ENCODE measurements at places on chromosomes 5 and 9.
A peak's percentile ranks its signal among the peaks of the same experiment; 100 is the strongest.

DNA sequence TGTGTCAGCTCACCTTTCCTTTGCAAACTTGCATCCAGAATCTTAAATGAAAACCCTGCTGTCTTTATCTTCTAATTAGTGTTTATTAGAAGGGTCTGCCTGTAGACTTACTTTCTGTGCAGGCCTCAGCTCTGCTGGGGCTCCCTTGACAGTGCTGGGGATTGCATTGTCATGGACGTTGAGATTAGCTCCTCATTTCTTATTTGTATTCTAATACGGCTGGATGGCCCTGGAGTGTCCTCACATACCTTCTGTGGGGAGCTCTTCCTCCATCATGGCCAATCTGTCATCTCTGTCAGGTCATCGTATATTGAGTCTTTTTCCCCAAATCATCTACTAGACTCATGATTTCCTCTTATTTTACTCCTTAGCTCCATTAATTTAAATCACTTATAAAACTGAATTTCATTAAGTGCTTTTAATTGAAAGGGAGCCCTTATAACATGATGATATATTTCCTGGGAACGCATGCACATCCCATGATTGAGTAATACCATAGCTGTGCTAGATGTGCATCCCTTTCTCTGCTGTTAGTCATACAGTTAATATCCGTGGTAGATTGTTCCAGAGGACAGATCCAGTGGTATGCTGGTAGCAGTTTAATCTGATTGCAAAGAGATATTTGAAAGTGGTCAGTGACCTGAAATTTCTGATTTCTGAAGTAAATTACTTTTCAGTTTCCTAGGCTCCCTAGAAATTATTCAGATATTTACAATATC lies 61.6 kb downstream of the ICE1 start:
- no peak for DNase-seq

DNA sequence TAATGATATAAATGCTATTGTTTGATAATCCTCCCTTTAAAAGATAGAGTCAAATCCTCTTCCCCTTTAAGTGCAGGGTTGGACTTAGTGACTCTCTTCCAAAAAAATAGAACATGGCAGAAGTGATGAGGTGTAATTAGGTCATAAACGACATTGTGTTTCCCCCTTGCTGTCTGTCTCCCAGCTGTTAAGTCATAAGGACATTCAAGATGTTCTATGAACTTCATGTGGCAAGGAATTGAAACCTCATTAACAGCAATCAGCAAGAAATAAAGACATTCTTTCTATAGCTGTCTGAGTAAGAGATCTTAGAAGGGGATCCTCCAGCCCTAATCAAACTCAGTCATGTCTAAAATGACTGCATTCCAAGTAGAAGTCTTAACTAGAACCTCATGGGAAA lies 3.3 kb upstream of the SLC25A46 start:
- no peak for DNase-seq

- no peak for DNase-seq
Observed at GRCh38 chr5:170573660-170574059, 69.8 kb downstream of the KCNIP1 start.

DNA sequence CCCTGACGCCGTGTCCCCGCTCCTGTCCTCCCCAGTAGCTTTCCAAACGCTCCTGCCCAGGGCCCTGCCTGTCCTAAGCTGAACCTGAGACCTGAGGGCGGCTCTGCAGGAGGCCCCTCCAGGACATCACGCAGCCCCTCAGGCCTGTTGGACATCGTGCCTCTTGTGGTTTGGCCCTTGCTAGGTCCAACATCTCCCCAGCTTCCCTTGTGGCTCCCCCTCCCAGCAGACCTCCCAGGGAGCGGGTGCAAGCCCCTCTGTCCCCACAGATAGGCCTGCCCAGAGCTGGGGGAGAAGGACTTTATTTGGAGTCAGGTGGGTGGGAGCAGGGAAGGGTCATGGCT lies 4.1 kb downstream of the OBP2B start:
- no peak for DNase-seq

DNA sequence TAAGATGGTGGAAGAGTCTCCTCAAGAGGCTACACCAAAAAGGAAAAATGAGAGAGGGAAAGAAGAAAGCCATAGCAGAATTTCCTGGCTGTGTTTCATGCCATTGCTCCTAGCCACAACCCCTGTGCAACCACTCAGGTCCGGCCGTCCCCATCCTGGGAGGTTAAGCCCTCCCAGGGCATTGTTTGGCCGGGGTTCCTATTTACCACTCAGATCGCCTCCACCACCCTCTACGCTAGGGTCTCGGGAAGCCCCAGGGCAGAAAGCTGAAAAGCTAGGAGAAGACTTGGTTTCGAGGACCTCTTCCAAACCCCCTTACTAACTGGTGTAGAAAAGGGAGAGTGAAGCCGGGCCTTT lies 715 bp downstream of the RC3H2 start:
- DNase-seq: peak; percentile 25

GRCh38 chr9:87663556-87663955 lies 62.4 kb upstream of the CTSL start:
- DNase-seq: no peak

DNA sequence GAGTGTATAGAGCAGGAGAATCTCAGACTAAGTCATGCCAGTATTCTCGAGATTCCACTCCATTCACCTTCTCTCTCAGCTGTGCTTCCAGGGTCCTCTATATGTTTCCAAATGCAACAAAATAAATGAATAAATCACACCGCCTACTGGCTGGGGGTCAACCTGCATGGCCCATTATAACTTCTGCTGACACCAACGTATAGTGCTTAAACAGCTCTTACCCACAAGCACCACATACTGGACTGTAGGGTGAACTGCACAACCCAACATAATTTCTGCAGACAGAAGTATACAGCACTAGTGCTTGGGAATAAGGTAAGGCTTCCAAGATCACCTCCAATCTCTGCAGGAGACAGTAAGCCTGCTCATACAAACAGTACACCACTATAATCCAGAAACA lies 33.1 kb upstream of the HTR4 start:
- DNase-seq: no peak

DNA sequence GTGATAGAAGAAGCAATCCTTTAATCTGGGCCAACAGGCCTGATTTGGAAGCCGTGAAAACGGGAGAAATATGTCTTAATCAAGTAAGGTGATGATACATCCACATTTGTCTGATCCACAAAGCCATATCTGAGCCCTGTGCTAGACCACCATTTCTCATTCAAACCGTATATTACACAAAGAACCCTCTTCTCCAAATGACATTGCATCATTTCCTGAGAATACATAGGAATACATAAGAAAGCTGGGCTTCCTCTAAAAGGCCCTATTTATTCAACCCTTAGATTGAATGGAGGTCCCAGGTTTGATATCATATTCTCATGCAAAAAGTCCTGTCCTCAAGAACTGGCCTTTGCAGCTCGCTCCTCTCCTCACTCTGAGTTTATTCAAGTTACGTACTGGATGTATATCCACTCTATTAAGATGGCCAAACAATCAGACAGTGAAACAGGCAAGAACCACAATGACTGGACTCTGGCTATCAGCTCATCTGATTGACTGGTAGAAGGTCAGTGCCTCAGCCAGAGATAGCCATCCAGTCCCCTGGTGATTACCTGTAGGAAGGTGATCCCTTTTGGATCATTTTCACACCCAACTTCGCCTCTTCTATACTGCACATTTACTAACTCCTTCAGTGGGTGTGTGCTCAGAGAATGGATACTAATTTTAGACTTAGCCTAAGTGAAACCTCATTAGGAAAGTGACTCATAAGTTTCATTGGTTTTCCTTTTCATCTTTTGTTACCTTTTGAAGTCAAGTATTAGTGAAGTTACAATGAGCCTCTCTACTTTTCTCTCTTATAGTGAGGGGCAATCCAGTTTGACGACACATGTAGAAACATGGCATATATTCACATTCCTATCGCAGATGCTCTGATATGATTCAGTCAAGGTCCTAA lies 167.6 kb upstream of the WWC1 start:
- no peak for DNase-seq

- no peak for DNase-seq
Observed at GRCh38 chr5:148792744-148793143, 33.7 kb upstream of the ADRB2 start.

DNA sequence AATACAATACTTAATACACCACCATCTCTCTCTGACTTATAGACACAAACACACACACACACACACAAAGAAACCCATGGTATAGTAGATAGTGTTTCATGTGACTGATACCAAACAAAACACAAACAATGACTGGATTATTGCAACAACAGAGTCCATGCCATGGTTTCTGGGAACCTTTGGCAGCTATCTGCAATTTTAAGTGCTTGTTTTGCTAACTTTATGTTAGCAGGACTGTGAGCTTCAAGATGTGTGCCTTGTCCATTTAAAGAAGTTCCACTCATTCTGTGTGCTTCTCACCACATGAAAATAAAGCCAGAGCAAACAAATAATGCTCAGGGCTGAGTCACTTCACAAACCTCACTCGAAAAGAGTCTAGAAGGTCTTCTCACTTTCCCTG lies 15.1 kb upstream of the LURAP1L start:
- DNase-seq: no peak

DNA sequence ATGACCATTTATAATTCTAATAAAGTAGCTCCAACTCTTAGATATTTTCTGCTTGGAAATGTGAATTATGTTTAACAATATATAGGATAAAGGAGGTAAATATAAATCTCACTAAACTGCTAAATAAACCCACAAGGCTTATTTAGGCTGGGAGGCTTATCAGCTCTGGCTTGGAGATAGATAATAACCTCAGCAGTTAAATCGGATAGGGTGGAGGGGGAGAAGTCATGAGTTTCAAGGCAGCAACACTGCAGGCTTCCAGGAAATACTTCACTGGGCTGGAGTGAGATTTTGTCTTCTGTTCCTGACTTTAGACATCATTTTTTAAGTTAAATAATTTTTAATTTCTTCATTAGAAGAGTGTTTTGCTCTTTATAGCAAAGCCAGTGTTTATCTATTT lies 80.0 kb upstream of the ITGA2 start:
- no peak for DNase-seq

- DNase-seq: no peak
Observed at GRCh38 chr5:67897980-67898379, 317.6 kb upstream of the PIK3R1 start.

DNA sequence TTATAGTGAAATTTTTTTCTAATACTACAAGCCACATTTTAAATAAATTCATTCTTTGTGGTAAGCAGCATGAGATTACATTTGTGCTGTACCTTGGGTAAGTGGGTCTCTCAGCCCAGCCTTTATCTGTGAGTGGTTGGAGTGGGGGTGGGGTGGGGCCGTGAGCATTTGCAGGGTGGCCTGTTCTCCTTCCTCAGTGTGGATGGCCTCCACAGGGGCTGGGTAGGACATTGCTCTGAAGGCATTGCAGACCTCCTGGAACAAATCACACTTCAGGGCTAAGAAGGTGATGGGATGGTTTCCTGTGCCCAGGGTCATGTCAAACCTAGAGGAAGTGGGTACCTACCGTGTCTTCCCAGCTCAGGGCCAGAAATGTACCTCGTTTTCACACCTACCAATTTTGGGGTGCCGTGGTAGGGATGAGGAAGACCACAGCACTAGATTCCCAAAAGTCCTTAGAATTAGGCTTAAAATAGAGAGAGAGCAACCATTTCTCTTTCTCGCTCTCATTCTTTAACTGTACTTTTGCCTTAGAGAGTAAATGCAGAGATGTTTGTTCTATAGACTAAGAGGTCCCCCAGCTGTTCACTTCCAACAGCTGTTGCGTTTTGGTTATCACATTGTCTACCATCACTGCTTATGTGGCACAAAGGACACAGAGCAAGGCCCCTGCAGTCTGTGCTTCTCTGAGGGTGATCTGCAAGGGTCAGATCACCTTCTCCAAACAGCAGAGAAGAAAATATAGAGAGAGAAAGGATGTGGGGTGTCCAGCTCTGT lies 83.4 kb upstream of the CTSL start:
- DNase-seq: no peak

DNA sequence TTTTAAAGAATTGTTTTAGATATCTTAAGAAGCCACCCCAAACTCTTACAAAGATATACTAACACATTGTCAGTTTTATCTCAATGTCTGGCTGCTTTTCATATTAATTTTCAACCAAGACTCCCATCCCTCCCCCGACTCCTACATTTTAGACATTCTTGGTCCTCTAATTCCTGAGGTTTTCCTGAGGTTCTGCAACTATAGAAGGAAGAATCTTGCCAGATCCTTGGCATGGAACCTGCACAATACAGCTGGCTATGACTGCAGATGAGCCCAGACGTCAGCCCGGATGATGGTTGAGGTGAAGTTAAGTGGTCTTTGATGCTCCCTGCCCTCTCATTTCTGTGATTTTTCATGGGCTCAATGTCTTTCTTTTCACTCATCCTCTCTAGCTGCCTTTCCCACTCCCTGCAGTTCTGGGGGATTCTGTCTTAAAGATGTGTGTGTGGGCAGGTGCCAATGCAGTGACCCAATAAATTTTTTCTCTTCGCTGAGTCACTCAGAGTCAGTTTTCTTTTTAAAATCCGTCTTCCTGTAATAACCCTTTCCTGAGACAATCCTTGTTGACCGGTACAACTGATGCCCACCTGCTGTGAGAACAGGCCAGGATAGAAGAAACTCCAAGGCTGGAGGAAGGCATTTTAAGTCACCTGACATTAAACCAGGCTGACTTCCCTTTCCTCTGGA lies 237.8 kb upstream of the GAS1 start:
- DNase-seq: no peak

- no peak for DNase-seq
Observed at GRCh38 chr5:140049205-140049604, 6.1 kb upstream of the NRG2 start.

GRCh38 chr9:125436613-125437443 lies 175.2 kb downstream of the GAPVD1 start:
- no peak for DNase-seq

DNA sequence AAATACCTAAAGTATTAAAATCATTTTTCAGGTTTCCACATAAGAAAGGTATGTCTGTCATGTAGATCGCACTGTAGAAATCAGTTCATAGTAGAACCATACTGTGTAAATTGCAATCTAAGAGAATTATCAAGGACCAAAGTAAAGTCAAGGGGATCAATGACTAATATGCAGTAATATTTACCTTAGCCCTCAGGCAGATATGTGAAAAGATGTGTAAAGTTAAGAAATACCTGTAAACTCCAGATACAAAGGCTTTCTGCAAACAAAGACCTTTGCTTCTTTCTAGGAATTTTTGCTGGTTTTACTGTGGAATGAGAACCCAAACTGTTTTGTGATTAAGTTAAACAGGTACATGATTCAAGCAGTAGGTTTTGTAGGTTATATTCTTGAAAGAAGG lies 11.6 kb downstream of the POLK start:
- no peak for DNase-seq

DNA sequence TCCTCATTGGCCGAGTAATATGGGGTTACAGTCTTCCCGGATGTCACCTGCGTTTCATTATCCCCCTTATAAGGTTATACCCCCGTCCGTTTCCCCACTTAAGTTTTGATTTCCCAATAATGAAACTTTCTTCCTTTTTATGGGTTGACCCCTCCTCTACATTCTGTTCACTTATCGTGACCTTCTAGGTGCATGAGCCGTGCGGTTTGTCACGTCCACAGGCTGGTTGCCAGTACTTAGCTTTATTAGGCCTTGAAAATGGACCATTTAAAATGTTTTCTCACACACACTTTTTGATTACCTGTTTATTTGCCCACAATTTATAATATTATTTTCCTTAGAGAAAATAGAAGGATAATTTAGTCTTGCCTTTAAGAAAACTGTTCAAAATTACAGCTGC lies 111.5 kb downstream of the FAM174A start:
- DNase-seq: no peak

Measured in hematopoietic multipotent progenitor cell treated with erythropoietin and hydrocortisone succinate and interleukin-3 and kit ligand, for 15 days (in vitro differentiated cells).